ENCODE measurements at places on chromosomes 4 and X.

- no peak for DNase-seq
Observed at GRCh38 chr4:128358913-128359279, 71.3 kb upstream of the PGRMC2 start.

GRCh38 chr4:55033296-55033695 is 92.1 kb downstream of the KDR start:
- DNase-seq, result no peak

GRCh38 chr4:185879666-185880312 is 67.8 kb upstream of the SORBS2 start:
- DNase-seq, result no peak

- DNase-seq, result no peak
Observed at GRCh38 chr4:139658586-139659382, 6.8 kb upstream of the MGST2 start.

DNA sequence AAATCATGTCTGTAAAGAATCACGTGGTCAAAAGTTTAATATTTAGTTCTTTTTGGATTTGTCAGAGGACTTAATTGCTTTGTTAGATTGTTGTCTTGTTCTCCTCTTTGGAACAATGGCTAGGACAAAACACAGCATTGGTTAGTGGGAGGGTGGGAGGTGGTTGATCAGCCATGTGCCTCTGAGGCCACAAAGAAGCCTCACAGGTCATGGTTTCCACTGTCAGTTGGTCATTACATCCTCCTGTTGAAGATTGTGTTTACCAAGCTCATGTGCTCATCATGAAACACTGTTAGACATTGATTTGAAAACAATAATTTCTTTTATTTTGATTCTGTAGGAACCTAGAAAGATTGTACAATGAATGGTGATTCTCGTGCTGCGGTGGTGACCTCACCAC is 31.9 kb downstream of the ADD1 start:
- DNase-seq, result no peak

- no peak for DNase-seq
Observed at GRCh38 chr4:1410491-1411325, 4.5 kb upstream of the NKX1-1 start.

DNA sequence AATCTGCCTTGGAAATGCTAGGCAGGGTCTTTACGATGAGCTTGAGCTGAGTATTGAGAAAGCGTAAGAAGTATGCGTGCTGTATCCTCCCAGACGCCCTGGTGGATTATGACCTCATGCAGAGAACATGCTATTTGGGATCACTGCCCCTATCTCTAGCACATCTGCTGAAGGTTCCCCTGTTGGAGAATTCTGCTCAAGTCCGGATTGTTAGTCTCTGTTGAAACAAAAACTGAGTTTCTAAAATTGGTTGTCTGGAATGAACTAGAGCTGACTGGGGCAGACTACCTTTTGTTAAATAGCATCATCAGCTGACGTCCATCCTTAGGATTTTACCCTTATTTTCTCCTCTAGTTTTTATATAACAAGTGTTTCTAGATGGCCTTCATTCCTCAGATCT is 7.5 kb downstream of the FHDC1 start:
- DNase-seq, result no peak

- DNase-seq, result no peak
Observed at GRCh38 chr4:184647266-184648053, 1.8 kb downstream of the CASP3 start.
